ENCODE measurements at places on chromosomes 12 and 14.

GRCh38 chr14:54901380-54902142, 1.1 kb downstream of the GCH1 start:
- H3K4me1 ChIP-seq, result peaks cover 7% of the 10 kb centered on the region
- DNase-seq, result peak; percentile 50
- H3K4me3 ChIP-seq, result peak overlapping the region; percentile 91
- peaks cover 31% of the 10 kb centered on the region for H3K27me3 ChIP-seq
- no peaks in the 10 kb centered on the region for H3K36me3 ChIP-seq

DNA sequence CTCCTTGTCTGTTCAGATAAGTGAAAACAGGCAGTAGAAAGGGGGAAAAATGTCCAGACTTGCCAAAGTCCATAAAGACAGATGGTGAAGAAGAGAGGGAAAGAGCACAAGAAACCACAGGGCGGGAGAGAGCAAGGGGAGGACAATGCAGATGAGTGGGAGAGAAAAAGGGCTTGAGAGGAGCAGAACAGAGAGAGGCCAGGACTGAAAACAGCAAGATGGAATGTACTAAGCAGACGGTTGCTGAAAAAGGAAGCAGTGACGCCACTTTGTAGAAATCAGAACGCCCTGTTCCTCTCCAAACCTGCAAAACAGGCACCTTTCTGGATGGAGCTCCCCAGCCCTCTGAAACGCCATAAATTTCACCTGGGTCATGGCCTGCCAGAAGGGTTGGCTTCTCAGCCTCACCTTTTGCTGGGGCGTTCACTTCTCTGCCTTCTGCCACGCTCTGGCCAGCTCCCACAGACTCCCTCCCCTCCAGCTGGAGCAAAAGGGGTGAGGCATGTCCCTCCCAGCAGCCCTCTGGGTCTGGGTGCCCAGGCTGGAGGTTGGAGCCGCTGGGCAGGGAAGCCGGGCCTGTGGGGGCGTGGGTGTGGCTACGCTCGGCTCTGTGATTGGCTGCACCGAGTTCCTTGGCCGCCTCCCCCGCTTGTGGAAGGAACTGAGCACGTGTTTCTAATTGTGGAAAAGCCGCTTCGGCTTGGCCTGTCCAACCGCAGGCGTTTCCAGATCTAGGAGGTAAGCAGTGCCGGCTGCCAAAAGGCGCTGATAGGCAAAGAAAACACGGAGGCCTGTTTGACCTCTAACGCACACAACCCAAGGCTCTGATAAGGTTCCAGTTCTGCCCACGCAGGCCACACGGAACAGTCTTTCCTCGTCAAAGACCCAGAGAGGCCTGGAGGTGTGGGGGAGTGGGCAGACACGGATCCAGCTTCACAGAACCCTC, 29.3 kb downstream of the SLC7A8 start:
- peak; percentile 87 for DNase-seq
- no peak overlapping the region for H3K4me3 ChIP-seq
- H3K27me3 ChIP-seq, result no peaks in the 10 kb centered on the region
- peak overlapping the region; percentile 68 for H3K27ac ChIP-seq
- peaks cover 23% of the 10 kb centered on the region for H3K4me1 ChIP-seq

GRCh38 chr14:27995691-27996090, 770.9 kb upstream of the FOXG1 start:
- no peak overlapping the region for H3K27ac ChIP-seq
- no peaks in the 10 kb centered on the region for H3K36me3 ChIP-seq
- peak; percentile 4 for DNase-seq
- H3K4me1 ChIP-seq, result no peaks in the 10 kb centered on the region

GRCh38 chr14:54688229-54688628, 121.3 kb downstream of the SAMD4A start:
- H3K27me3 ChIP-seq, result no peaks in the 10 kb centered on the region
- H3K4me1 ChIP-seq, result peaks cover 45% of the 10 kb centered on the region
- no peaks in the 10 kb centered on the region for H3K36me3 ChIP-seq
- no peak for DNase-seq

- no peaks in the 10 kb centered on the region for H3K27me3 ChIP-seq
- no peak overlapping the region for H3K27ac ChIP-seq
- no peaks in the 10 kb centered on the region for H3K36me3 ChIP-seq
- H3K4me3 ChIP-seq, result no peak overlapping the region
Measured at GRCh38 chr14:100767003-100767787, 40.5 kb downstream of the DLK1 start.

DNA sequence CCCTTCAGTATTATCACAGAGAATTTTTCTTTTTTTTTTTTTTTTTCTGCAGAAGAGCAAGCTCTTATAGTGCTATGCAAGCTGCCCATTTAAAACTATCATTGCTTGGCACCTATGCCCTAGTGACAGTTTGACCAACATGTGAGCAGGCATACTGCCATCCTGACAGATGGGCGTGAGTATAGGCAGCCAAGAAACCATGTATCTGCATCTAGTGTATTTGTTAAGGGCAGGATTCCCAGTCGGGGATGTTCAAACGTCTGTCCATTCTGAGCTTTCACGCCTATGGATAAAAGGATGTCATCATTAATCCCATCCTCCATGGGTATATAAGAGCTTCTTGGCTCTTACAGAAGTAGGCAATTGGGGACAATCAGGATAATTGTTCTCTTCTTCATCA, 8.8 kb downstream of the VRK1 start:
- peaks cover 10% of the 10 kb centered on the region for H3K4me1 ChIP-seq
- H3K36me3 ChIP-seq, result no peaks in the 10 kb centered on the region
- H3K4me3 ChIP-seq, result no peak overlapping the region
- no peak overlapping the region for H3K27ac ChIP-seq
- no peaks in the 10 kb centered on the region for H3K27me3 ChIP-seq

DNA sequence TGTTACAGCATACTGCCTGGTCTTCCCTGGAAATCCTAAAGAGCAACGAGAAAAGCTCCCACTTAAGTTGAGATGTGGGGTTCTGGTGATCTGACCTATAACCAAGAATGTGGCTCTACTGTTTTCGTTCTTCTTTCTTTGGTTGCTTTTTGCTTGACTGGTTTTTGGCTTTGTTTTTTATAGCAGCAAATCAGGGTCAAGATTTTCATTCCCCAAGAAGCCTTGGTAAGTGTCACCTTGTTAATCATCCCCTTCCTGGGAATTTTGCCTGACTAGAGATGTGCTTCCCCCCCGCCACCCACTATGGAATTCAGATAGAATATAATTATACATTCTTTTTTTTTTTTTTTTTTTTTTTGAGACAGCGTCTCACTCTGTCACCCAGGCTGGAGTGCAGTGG, 116.7 kb upstream of the FOXN3 start:
- DNase-seq, result no peak
- H3K27me3 ChIP-seq, result no peaks in the 10 kb centered on the region
- no peak overlapping the region for H3K4me3 ChIP-seq
- peaks cover 33% of the 10 kb centered on the region for H3K4me1 ChIP-seq
- H3K27ac ChIP-seq, result 0 out of 2 replicates have a peak overlapping the region, but pooled peaks have one; percentile 40

DNA sequence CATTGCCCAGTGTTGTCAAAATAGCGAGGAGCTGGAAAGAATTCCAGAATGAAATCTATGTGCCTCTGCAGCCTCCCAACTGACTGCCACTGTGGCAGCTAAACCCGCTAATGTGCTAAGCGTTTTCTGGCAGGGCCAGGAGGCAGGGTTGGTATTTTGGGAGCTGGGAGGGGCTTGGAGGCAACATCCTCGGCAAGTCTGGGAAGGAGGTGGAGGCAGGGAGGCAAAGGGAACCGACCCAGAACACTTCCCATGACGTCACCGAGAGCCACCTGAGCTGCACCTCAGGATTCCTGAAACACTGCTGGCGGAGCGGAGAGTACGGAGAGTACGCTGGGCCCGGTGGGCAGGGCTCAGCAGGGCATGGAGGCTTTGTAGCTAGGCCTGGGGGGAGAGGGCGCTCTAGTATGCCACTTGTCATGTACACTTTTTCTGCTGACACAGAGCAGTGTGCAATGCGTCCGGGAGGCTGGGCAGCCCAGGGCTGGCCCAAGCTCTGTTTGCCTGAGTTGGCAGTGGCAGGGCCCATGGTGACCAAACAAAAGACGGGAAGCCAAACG, 81.5 kb downstream of the DPF3 start:
- DNase-seq, result peak; percentile 50
- H3K27me3 ChIP-seq, result 0 out of 2 replicates have a peak, but pooled peaks cover 6% of the 10 kb centered on the region
- no peaks in the 10 kb centered on the region for H3K36me3 ChIP-seq
- H3K4me1 ChIP-seq, result no peaks in the 10 kb centered on the region

- no peaks in the 10 kb centered on the region for H3K27me3 ChIP-seq
- H3K4me1 ChIP-seq, result peaks cover 22% of the 10 kb centered on the region
- no peak overlapping the region for H3K4me3 ChIP-seq
- H3K27ac ChIP-seq, result no peak overlapping the region
Measured at GRCh38 chr14:58752771-58753201, 115.0 kb downstream of the DACT1 start.

DNA sequence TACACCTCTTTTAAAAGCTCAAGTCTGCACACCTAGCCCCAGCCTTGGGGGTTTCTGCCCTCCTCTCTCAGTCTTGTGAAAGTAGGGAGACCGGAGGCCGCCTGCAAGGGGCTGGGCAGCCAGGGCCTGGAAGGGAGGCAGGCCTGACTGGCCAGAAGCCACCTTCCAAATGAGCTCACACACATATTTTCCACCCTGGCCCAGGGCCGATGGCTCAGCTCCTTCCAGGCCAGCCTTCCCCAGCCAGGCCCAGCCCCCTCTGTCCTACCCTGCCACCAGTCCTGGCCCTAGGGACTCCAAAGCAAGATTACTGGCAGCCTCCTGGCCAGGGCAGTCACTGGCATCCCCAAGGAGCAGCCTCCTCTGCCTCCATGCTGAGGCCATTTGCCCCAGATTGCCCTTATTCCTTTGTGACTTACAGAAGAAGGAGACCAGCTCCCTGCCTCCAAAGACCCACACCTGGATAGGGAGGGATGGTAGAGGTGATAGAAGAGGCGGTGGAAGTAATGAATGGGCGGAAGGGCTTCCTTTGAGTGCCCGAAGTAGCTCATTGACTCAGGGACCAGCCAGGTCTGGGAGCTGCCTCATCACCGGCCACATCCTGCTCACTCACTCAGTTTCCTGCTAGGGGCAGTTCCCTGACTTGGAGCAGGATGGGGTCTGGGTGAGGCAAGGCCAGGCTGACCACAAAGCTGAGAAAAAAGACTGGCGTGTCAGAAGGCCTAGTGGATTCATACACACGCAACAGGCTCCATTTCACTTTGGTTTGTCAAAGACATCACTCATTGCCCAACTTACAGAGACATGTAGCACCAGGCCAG, 14.8 kb downstream of the MMP14 start:
- no peak for DNase-seq
- H3K4me3 ChIP-seq, result no peak overlapping the region
- H3K4me1 ChIP-seq, result peaks cover 23% of the 10 kb centered on the region
- no peak overlapping the region for H3K27ac ChIP-seq
- no peaks in the 10 kb centered on the region for H3K36me3 ChIP-seq

DNA sequence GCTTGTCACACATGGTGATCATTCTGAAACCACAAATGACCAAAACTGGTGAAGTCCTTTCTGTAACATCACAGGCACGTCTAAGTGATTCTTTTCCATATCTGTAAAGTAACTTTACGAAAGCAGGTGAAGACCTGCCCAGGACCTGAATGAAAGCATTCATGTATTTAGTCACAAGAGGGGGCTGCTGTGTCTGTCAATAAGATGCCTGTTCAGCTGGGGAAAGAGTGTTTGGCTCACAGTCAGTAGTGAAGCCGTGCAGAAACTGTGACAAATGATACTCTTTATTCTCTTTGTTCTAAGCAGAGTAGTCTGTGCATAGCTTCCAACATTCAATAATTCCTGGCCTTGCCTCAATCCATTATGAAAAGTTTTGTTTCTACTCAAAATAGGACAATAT, 373.5 kb upstream of the OR4E1 start:
- no peak overlapping the region for H3K27ac ChIP-seq
- H3K4me3 ChIP-seq, result no peak overlapping the region
- H3K4me1 ChIP-seq, result 0 out of 2 replicates have a peak, but pooled peaks cover 3% of the 10 kb centered on the region
- DNase-seq, result peak; percentile 80
- H3K36me3 ChIP-seq, result no peaks in the 10 kb centered on the region

DNA sequence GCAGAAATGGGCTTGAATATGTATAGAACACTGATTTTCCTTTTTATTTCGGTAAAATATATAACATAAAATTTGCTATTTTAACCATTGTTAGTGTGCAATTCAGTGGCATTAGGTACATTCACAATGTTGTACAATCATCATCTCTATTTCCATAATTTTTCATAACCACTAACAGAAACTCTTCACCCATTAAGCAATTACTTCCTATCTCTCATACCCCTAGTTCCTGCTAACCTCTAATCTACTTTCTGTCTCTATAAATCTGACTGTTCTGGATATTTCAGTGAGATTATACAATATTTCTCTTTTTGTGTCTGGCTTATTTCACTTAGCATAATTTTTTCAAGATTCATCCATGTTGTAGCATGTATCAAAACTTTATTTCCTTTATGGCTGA, 8.9 kb upstream of the RNF212B start:
- DNase-seq, result no peak
- H3K36me3 ChIP-seq, result no peaks in the 10 kb centered on the region
- H3K27me3 ChIP-seq, result no peaks in the 10 kb centered on the region
- no peak overlapping the region for H3K4me3 ChIP-seq
- no peak overlapping the region for H3K27ac ChIP-seq

DNA sequence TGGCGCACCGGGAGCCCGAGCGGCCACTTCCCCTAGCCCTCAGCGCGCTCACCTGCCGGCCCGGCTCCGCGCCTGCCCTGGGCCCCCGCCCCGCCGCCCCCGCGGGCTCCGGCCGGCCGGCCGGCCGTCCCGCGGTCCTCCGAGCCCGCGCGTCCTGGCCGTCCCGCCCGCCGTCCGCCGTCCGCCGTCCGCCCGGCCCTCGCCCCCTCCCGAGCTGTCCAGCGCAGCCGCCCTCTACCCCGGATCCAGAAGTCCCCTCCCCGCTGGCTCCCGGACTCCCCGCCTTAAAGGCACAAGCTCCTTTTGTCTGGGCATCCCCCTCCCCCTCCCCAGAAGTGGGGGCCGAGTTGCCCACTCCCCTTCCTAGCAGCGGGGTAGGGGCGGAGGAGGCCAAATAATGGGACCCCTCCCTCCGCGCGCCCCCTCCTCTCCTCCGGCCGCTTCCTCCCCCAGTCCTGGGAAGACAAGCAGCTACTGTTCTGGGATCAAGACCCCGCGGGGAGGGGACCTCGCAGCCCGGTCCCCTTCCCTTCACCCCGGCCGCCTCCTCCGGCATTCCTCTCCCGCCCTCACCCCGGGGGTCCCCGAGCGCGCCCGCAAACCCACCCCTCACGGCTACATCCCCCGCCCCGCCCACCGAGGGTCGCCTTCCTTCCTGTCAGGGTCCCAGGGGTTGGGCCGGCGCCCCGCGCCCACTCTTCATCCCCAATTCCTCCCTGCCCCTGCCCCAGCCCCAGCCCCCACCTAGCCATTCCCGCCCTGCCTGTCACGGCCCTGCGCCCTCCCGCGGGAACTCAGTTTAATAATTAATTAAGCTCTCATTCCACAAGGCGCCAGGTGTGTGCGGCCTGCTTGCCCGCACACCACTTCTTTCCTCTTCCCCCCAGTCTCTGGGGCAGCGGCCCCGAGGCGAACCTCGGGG, at the start of gene ADCY6:
ADCY6 (minus strand) TSS at position 236 of the 922 bp plus-strand sequence. CDS start 5,655 bp downstream, outside the sequence.
- H3K4me1 ChIP-seq, result peaks cover 12% of the 10 kb centered on the region
- no peaks in the 10 kb centered on the region for H3K36me3 ChIP-seq
- peak within 1 kb of the TSS; percentile 88 for H3K4me3 ChIP-seq
- DNase-seq, result peak; percentile 94
- H3K27me3 ChIP-seq, result peaks cover 23% of the 10 kb centered on the region

DNA sequence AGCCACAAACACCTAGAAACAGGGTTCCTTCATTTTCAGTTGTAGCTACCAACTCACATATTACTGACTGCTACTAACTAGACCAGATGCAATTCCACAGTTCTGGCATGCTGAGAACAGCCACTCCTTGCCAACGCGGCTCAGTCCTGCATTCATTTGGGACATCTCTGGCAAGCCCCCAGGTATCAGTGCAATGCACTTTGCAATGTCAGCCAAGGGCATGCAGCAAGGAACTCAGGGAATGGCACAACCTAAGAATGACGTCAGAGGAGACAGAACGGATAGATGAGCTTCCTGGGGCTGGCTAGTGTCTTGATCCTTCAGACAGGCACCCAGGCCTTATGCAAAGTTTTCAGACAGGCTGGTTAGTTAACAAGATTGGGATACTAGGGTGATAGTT, 29.6 kb downstream of the MAP3K9 start:
- H3K27me3 ChIP-seq, result no peaks in the 10 kb centered on the region
- H3K36me3 ChIP-seq, result no peaks in the 10 kb centered on the region
- no peak for DNase-seq
- peak overlapping the region; percentile 32 for H3K27ac ChIP-seq

Measured in GM23338 (cell line).